ENCODE measurements at places on chromosomes 16 and 17. TPM values are rescaled to one million over a fixed set of nuclear protein-coding genes. Genes with fewer than 3 reads are reported as not detected.

HYDIN gene
- 2.8 TPM for polyA plus RNA-seq

HOXB5 gene
- 0.81 TPM for polyA plus RNA-seq

ACSM2B gene
- 0.42 TPM for polyA plus RNA-seq

CALB2 gene
- polyA plus RNA-seq: 0.33 TPM

TUFM gene
- 145 TPM for polyA plus RNA-seq

NKD1 gene
- polyA plus RNA-seq: 9.0 TPM

TBC1D3K gene
- not detected for polyA plus RNA-seq

KRTAP2-3 gene
- not detected for polyA plus RNA-seq

KRTAP1-1 gene
- polyA plus RNA-seq: not detected

CCL11 gene
- polyA plus RNA-seq: not detected

DNA sequence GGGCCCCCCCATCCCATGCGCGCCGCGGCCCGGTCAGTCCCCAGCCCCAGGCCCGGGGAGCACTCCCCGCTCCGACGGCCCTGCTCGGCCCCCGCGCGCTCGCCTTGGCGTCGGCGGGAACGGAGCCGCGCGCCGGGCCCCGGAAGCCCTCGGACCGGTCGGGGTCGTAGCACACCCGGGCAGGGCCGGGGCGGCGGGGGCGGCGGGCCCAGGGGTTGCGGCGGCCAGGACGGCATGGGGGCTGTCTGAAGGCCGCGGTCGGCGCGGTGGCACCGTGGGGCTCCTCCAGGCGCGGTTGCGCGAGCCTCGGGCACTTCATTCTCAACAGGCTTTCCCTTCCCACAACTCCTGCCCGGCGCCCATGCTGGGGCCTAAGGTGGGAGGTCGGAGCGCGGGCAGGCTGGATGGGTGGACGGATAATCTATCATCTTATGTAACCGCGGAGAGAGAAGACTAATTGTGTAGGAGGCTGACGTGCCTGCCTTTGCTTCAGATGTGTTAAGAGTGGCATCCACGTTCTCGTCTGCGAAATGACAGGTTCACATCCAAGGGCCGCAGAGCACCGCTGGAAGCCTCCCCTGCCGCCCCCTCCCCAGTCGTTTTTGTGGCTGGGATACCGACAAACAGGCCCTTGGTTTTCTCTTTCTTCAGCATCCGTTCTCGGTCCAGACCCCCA is 708 bp downstream of the BAIAP2 start:
- no peak for DNase-seq

- no peak for DNase-seq
These were observed 32.4 kb downstream of the COTL1 start for GRCh38 chr16:84585467-84585866.

DNA sequence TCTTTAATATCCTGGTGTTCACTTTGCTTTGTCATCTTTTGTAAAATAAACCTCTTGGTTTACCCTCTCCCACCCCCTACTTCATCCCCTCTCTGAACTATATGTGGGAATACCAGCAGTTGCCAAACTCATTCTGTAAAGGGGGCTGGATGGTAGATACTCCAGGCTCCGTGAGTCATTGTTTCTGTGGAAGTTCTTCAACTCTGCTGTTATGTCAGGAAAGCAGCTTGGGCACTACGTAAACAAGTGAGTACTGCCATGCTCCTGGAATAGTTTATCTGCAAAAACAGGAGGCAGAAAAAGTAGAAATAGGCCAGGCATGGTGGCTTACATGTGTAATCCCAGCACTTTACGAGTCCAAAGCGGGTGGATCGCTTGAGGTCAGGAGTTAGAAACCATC is 17.6 kb downstream of the MVP start:
- no peak for DNase-seq

GRCh38 chr17:19730843-19731242 is 14.5 kb upstream of the SLC47A2 start:
- DNase-seq: no peak

DNA sequence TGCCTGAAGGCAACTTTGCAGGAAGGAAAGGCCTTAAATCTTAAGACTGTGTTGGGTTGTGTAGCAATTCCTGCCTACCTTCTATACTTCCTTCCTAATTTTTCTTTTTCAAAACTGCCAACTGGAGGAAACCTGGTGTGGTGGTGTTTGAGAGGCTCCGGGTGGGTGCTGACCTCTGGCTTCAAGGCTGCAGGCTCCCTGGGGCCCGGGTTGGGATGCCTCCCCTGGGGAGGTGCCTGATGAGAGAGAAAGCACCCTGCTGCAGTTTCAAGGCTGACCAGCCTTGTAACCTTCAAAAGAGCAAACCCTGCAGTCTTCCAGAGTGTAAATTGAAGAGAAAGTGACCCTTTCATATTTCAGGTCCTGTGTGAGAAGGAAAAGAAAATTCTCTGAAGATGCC is 55.9 kb downstream of the MSI2 start:
- DNase-seq: no peak

GRCh38 chr16:10655415-10655977 is 39.2 kb downstream of the TEKT5 start:
- no peak for DNase-seq

- no peak for DNase-seq
These were observed 70.3 kb downstream of the CREBBP start for GRCh38 chr16:3810198-3810664.

- no peak for DNase-seq
These were observed 120.3 kb downstream of the ANKRD11 start for GRCh38 chr16:89370081-89370511.

DNA sequence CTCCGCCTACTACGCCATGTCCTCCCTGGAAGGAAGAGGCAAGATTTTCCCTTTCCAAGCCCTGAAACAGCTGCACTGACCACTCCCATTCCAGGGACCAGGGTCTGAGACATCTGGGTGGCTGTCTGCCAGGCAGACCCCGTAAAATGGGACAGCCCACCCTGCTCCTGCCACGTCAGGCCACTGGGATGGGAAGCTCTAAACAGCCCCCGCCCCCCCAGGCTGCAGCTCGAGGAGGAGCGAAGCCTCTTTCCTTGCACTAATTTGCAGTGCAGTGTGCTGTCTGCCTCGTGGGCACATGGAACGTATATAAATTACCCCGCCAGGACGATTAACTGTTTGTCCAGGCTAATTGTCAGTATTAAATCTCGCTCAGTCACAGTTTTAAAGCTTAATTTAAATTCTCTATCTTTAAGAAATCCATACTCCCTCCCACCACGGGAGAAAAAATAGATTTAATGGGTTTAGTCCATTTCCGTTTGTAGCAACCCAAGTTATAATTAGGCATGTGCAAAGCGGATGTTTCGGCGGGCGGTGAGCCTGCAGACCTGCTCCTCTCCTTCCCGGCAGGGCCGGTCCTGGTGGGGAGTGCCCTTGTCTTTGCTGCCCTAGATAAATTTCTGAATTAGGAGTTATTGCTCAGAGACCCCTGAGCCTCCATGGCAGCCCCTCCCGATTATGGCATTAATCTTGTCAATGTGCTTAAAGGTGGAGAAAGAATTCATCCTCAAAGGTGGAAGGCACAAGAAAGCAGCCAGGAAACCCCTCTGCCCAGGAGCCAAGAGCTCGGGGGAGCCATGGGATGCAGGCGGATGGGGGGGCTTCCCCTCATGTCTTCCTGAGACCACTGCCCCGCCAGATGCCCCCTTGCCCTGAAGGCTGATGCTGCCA is 268.0 kb upstream of the TNRC6C start:
- DNase-seq: peak; percentile 69

GRCh38 chr17:81582749-81583148 is 30.6 kb upstream of the FAAP100 start:
- DNase-seq: no peak

GRCh38 chr16:12570046-12570618 is 233.6 kb downstream of the CPPED1 start:
- DNase-seq: no peak

- DNase-seq: no peak
These were observed 270.5 kb upstream of the SDK2 start for GRCh38 chr17:73914536-73915274.

- DNase-seq: no peak
These were observed 1.9 kb downstream of the ARL16 start for GRCh38 chr17:81681672-81682071.

DNA sequence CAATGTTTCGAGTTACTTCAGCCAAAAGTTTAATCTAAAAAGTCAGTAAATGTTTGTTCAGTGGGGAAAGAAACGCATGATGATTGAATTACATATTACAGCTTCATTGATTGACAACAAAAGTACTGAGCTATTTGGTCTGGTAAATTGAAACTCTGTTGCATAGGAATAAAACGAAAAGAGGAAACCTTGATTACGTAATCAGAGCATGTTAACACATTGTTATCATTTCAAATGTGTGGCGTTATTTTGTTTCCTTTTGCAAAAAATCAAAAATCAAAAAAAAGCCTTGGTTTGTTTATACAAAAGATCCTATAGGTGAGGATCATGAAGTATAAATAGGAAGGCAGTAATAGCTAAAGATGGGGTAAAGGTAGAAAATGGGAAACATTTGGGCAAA is 19.5 kb upstream of the CA10 start:
- DNase-seq: no peak

DNA sequence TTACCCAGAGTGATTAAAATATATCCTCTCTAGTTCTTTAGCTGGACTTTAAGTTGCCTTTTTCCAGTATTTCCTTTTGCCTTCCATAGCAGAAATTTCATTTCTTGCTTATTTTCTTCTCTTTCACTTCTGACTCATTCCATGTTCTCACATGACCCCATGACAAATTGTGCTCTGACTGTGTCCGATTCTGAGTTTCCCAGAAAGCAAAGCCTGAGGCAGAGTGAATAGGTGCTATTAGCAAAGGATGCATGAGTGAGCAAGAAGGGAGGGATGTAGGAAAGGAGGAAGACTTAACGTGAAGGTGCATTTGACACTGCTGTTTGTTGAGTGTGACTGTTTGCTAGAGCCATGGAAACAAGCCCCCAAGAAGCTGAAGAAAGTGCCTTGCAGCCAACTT is 82.6 kb upstream of the CNTNAP4 start:
- DNase-seq: no peak

- no peak for DNase-seq
These were observed 45.1 kb downstream of the ZFHX3 start for GRCh38 chr16:73002866-73003265.

- no peak for DNase-seq
These were observed 10.3 kb upstream of the GAS7 start for GRCh38 chr17:10208604-10209193.

DNA sequence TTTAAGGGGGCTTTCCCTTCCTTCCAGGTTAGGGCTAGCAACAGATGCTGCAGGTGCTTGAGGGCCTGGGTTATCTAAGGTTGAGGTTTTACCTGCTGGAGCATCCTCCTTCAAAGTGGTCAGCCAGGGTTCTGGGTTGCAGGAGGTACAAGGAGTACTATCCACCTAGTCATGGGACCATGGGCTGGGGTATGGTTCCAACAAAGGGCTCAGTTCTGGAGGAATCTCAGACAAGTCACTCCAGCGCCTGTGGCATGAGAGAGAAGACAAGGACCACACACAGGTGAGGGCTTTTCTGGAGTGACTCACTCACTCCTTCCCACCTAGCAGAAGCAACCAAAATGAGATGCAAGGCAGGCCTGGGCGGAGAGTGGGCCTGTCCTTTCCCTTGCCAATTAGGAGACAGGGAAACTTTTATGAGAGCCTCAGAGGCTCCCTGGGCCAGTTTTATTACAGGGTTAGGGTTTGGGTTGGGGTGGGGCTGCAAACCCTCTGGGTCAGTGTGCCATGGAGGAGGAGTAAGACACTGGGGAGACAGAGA is 2.2 kb downstream of the MYO19 start:
- no peak for DNase-seq

DNA sequence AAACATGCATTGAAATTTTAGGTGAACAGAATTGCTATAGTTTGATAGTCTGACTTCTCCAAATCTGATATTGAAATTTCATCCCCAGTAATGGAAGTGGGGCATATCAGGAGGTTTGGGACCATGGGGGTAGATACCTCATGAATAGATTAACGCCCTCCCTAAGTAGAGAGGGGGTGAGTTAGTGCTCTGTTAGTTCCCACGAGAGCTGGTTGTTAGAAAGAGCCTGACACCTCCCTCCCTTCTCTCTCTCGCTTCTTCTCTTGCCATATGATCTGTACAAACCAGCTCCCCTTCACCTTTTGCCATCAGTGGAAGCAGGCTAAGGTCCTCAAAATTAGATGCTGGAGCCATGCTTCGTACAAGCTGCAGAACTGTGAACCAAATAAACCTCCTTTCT is 78.8 kb downstream of the BRIP1 start:
- no peak for DNase-seq

DNA sequence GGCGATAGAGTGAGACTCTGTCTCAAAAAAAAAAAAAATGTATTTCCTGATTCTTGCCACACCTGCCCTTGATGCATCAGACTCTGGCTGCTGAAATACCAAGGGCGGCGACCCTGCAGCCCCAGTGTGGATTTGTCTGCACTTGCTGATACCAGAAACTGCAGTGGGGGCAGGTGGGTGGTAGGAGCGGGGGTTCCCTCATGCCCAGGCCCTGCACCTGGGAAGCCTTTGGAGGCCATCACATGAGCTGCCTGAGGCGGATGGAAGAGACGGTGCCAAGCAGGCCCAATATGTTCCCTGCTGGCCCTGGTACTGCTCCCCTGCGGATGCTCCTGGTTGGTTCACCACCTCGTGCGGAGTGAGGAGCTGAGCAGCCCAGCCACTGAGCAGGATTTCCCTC is 50.6 kb downstream of the MARF1 start:
- DNase-seq: no peak

DNA sequence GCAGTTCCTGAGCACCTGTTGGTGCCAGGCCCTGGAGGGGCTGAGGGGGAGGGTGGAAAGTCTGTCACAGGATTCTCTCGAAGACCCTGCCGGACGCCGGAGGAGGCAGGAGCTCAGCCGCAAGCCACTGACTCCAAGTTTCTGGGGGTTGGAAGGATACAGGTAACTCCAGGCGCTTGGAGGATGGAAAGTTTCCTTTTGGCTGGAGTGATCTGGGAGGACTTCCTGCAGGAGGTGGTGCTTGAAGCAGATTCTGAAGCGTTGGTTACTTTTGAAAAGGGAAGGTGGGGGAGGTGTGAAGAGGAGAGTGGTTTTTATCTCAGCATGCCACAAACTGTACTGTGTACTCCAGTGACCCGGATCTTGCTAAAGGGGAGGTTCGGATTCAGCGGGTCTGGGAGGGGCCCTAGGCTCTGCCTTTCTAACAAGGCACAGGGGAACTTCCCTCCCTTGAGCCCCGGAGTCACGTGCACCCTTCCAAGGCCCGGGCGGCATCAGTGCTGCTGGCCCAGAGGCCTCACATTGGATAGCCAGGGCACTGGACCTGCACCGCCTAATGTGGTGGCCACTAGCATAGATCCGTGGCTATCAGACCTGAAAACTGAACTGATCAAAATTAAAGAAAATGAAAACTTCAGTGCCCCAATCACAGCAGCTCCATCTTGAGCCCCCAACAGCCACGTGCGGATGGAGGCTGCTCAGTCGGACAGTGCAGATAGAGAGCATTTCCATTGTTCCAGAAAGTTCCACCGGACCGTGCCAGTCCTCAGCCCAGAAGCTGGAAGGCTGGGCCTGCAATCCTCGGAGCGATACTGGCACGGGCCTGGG is 42.2 kb upstream of the GSE1 start:
- no peak for DNase-seq

- no peak for DNase-seq
These were observed 226.9 kb downstream of the C16orf78 start for GRCh38 chr16:49600536-49600935.

GRCh38 chr16:81831722-81832126 is 52.6 kb downstream of the PLCG2 start:
- DNase-seq: no peak

Measured in forelimb muscle (tissue), 1 donor.